ENCODE measurements at places on chromosomes 7 and 10.

GRCh38 chr10:79102498-79102874, 33.7 kb downstream of the ZMIZ1 start:
- DNase-seq = no peak

GRCh38 chr7:100247152-100247757, 27.5 kb downstream of the PVRIG start:
- no peak for DNase-seq

DNA sequence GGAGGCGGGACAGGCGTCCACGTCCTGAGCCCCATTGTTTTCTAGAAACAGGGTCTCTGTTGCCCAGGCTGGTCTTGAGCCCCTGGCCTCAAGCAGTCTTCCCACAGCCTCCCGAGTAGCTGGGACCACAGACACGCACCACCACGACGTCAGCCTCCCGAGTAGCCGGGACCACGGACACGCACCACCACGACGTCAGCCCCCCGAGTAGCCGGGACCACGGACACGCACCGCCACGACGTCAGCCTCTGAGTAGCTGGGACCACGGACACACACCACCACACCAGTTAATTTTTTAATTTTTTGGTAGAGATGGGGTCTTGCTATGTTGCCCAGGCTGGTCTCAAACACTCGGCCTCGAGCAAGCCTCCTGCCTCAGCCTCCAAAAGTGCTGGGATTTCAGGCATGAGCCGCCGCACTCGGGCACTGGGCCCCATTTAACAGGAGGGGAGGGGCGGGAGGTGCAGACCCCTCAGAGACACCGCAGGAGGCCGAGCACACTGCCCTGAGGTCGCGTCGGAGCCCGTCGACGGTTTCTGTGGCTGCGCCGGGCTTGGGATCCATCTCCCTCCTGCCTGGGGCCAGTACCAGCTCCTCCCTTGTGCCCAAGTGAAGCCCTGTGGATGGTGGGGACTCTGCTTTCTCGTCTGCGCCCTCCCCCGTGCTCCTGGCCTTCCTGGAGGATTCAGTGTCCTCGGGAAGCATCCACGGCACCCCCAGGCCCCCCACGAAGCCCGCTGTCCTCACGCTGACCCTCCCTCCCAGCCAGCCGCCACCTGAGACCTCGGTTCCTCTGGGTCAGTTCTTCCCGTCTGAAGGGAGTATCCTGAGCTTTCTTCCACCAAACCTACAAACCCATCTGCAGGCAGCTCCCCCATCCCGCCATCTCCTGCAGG, 13.0 kb downstream of the FAM20C start:
- DNase-seq = no peak

GRCh38 chr7:98175260-98175940, 35.8 kb upstream of the BHLHA15 start:
- DNase-seq = no peak

DNA sequence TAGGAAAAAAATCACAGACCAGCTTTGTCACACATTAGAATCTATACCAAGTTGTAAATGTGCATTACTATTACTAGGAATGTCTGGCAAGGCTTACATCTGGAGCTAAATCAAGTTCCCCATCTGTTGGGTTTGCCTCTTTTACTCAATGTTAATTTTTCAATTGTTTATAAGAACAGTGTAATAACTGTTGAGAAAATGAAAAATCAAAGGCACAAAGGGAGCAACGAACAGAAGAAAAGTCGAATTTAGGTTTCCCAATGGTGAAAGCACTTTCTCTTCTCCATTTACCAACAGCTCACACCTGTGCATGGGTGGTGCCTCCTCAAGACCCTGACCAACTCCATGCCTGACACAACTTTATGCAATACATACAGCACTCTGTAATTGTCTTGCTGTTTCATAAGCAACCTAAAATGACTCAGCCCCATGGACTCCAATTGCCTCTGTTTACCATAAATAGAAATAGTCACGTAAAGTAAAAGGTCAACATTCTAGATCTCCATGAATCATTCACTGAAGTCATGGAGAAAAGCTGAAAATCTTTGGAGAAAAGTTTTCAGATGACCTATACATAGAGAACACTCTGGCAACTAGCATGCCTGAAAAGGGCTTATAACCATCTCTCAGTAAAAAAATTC, 95.5 kb upstream of the KCNIP2 start:
- no peak for DNase-seq

DNA sequence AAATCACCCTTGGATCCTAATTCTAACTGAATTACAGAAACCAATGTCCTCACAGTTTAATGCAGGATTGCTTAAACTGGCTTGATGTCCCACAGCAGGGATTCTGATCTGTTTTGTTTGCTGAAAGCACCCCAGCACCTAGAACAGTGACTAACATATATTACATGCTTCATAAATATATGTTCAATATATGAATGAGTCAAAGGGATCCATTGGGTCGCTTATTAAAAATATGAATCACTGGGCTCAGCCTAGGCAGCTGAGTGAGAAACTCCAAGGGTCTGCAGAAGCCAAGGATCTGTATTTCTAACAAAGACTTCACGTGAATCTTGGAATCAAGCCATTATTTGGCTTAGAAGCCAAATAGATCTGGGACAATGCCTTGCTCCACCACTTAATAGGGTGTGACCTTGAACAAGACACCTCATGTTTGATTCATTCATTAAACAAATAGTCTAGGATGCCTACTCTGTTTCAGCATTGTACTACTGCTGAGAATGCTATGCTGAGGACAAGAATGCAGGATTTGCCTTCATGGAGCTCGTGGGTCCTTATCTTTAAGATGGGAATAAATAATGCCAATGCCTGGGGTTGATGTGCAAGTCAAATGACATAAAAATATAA, 103.4 kb upstream of the DLX6 start:
- DNase-seq = no peak
